Activated CD8-positive, alpha-beta memory T cell treated with anti-CD3 and anti-CD28 coated beads for 24 hours (primary cell): ENCODE measurements at places on chromosomes 7 and 10.
A peak's percentile ranks its signal among the peaks of the same experiment; 100 is the strongest.

DNA sequence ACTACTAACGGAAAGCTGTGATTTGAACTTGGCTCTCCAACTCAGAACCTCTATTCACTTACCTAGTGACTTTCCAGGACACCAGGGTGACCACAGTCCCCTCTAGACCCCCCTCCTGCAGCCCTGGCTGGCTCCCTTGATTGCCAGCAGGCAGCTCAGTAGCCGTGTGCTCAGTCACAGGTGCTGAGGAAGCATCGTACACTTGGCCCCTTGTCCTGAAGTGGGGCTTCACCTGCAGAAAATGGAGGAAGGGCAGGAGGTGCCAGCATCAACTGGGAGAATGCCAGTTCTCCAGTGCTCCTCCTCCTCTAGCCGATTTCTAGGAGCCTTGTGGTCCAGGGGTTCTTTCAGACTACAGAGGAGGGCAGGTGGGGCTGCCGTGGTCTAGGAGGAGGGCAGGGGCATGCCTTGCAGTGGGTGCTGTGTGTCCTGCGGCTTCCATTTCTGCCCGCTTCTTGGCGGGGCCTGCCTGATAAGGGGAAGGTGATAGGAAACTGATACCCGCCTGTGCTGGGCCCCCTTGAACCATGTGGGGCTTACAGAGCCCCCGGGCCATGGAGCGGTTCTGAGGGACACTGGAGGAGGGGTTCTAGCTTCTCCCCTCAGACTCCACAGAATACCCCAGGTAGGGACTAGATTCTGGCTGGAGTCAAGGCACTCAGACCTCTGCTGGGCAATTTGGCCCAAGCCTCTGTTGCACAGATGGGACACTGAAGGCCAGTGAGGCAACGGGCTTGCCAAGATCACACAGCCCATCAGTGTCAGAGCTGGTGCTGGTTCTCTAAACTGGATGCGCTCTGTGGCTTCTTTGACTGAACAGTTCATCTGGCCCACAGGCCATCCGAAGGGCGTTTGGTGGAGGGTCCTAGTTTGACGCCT is 14.0 kb downstream of the FAM241B start:
- DNase-seq, result no peak

GRCh38 chr10:32349199-32349585 is 2.2 kb upstream of the EPC1 start:
- DNase-seq, result no peak

- no peak for DNase-seq
Observed at GRCh38 chr10:103789771-103790201, 65.6 kb downstream of the SH3PXD2A start.

GRCh38 chr10:58856508-58857240 is 319.8 kb upstream of the PHYHIPL start:
- DNase-seq, result no peak

DNA sequence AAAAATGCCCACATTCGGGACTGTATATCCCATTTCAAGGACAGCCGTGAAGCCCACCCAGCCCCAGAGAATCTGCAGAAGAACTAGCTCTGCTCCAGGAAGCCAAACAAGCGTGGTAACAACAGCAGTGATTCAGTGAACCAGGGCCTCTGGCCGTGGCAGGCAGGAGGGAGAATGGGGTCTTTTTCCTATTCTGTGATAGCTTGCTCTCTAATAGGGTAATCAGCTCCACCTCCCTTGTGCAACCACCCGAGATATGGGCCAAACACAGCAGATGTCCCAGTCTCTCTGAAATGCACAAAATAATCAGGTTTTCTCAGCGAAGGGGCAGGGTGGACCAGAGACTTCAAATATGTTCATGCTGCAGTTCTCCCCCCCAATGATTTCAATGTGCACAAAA is 35.8 kb downstream of the CHST15 start:
- no peak for DNase-seq

- peak; percentile 4 for DNase-seq
Observed at GRCh38 chr7:157032128-157032527, 21.7 kb upstream of the MNX1 start.
